NCI-H1694 (cell line): ENCODE measurements at places on chromosomes 13 and 19.

GRCh38 chr13:52954838-52955237 lies 73.8 kb upstream of the OLFM4 start:
- DNase-seq: no peak

GRCh38 chr13:80436571-80437169 lies 95.7 kb upstream of the SPRY2 start:
- DNase-seq: no peak

DNA sequence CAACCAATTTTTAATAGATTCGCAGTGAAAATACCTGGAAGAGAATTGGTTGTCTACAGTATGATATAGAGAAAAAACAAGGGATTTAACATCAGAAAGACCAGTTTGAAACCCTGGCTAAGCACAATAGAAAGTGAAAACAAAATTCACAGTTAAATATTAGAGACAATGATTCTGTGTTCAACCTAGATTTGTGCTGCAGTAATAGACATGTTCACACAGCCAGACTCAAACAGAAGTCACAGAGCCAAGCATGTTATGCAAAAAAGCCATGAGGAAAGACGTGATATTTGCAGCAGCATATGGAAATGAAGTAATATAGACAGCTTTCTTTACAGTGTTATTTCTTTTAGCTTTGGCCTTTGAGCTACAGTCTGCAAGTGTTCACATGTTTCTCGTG lies 48.1 kb downstream of the SCEL start:
- DNase-seq: no peak

DNA sequence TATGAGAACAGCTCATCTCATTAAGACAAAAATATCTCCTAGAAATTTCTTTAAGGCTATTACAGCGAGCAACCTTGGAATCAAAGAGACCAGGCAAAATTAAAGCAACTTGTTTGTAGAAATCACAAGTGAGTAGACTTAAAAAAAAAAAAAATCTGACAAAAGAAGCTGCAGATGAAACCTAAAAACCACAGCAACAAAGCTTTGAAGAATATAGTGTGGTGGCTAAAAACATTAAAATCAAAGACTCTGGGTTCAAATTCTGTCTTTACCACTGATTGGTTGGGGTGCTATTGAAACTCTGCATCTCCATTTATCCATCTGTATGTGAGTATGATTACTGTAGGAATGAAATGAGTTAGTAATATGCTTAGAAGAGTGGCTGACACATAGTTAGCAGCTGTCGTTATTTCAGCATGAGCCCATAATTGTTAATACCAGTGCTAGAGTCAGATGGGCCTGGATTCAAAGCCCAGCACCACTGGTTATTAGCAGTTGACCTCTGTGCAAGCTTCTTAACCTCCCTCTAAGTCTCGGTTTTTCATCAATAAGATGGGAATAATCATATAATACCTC lies 157.6 kb downstream of the FOXO1 start:
- DNase-seq: no peak

GRCh38 chr13:112843392-112844111 lies 125.5 kb upstream of the MCF2L start:
- no peak for DNase-seq

GRCh38 chr13:20505405-20506366 lies 20.0 kb downstream of the CRYL1 start:
- DNase-seq: no peak

DNA sequence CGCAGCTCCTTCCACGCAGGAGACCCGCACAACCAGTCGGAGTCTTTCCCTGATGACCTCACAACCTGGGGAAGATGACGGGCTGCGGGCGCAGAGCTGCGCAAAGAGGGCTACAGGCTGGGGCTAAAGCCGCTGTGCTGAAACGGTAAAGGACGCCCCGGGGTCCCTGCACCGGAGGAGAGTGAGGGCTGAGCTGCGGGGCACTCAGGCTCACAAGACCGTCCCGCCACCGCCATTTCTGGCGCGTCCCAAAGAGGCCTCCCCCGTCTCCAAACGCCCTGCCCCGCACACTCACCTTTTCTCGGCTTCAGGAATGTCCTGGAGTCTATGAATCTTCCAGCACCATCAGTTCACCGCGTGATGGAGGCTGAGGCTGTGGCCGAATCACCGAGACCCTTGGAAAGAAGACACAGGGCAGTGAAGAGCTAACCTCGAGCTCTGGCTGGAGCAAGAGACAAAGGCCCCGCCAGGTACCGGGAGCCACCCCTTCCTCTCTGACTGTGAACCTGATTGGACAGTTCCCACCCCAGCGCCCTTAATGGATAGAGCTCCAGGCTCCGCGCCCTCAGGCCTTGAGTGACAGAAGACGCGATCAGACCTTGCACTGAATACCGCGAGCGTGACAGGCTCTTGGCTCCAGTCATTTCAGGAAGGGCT lies 41.8 kb upstream of the ZNF429 start:
- no peak for DNase-seq

DNA sequence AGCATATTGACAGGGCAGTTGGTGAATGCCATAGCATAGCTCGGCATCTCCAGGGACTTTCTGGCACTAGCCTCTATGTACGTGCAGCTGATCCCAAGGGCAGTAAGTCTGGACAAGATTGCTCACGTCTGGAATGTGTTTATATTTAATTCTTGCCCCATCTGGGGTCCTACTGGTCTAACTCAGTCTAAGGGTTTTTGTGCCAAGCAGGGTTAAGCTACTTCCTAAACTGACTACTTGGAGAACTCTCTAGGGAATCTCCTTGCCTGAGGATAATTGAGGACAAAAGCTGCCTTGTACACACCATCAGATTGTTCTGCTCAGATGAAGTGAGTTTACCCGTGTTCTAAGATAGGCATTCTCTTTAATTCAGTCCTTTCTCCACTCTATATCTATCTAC lies 358.1 kb downstream of the MYO16 start:
- DNase-seq: no peak

DNA sequence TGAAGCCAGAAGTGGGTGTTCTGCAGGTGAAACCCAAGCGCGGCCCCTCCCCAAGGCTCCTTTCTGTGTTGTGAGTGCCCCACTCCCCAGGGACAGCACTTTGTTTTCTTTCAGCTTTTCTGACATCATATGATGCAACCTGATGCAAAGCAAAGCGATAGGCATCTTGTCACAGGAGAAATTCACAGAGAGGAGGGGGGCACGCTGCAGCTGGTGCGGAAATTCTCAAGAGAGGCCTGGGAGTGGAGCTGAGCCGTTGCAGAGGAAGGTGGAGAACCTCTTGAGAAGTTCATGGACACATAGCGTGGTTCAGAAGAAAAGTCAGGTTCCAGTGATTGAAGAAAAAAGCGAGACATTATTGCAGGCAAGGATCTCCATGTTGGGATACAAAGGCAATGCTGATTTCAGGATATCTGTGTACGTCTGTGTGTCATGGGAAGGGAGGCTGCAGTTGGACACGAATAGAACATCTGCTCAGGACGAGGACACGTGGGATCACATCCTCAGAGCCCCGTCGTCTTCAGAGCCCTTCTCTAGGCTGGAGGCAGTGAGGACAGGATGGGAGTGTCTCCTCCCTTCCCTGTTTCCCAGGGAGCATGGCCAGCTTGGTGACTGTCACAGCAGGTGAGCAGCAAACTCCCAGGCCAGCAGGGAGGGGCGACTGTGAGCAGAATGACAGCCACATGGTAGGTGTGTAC lies 79.2 kb downstream of the IRS2 start:
- no peak for DNase-seq

- DNase-seq: no peak
Measured at GRCh38 chr19:38898788-38899446, 501 bp downstream of the SIRT2 start.

GRCh38 chr13:25922376-25922775 lies 129.4 kb downstream of the SHISA2 start:
- peak; percentile 10 for DNase-seq

DNA sequence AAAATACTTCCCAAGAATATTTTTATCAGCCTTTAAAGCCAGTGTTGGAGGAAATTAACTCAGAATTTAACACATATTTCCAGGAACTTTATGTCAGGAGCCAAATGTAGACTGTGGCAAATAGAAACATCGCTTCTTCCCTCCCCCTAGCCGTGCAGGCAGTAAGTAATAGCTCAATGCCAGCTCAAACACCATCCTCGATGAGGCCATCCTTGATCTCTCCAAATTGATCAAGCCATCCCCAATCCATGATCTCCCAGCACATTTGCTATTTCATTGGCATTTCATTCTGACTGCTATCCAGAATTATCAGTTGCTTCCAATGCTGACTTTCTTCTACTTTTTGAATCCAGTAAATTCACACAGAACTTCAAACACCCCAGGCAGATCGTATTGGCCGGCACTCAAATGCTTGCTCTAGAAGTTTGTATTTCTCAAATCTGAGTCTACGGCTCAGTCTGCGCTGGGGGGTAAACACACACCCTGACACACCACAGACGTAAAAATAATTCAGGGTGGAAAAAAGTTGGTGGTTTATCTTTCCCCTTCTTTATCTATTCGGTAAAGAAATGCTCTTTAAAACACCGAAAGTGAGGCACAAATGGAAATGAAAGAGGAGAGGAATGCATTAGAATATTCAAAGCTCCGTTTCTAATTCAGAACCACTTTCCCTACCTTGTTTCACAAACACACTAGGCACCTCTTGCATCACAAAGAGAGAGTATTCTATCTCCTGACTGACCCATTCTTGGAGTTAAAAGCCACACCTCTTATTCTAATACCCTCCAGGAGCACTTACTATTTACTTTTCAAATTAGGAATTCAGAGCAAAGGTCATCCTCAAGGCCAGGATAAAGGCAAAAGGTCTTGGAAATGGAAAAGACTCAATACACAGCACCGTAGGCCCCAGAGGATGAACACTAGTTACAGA lies 991 bp downstream of the OBI1 start:
- no peak for DNase-seq

DNA sequence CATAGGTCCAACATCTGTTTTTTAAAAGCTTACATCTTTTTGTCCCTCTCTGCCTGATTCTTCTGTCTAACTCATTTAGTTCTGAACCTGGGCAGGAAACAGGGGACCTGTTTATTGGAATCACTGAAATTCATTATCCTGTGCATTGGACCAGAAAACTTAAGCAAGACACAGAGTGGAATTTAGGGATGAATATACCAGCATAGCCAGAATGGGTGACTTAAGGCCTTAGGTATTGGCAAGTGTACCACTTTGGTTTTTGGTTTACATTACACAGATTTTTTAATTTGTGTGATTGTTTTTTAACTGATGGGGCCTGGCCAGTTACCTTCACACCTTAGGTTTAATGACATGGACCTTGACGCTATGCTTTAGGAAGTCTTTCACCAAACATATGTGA lies 232.5 kb downstream of the GPC5 start:
- no peak for DNase-seq

GRCh38 chr19:887072-887471 lies 5.9 kb downstream of the MED16 start:
- DNase-seq: no peak

- DNase-seq: no peak
Measured at GRCh38 chr13:93726173-93726957, 499.8 kb downstream of the GPC6 start.

DNA sequence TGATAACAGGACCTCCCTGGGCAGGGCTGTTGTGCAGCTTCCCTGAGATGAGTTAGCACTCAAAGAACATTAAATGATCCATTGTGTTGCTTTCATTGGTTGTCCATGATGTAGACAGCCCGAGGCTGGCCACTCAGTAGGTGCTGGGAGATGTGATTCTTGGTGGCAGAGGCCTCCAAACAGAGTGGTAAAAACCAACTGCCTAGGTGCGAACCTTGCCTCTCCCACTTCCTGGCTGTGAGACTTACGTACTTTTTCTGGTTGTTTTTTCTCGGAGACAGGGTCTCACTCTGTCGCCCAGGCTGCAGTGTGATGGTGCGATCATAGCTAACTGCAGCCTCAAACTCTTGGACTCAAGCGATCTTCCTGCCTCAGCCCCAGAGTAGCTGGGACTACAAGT lies 6.2 kb downstream of the SARS2 start:
- no peak for DNase-seq

DNA sequence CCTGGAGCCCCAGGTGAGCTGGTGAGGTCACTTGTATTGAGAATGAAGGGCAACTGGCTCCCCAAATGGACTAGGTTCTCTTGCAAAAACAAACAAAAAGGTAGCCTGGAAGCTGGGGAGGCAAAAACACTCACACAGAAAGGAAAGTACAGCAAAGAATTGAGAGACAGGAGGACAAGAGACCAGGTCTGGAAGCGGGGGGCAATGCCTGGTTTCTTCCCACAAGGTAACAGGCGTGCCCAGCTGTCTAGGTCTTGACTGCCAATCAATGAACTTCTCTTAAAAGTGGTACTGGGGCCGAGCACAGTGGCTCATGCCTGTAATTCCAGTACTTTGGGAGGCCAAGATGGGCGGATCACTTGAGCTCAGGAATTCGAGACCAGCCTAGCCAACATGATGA lies 356.4 kb upstream of the TSHZ3 start:
- DNase-seq: no peak

GRCh38 chr13:105196052-105196451 lies 1339.4 kb downstream of the EFNB2 start:
- DNase-seq: no peak

GRCh38 chr13:58992478-58993042 lies 1171.2 kb downstream of the DIAPH3 start:
- DNase-seq: no peak

- DNase-seq: no peak
Measured at GRCh38 chr13:22162889-22163288, 492.0 kb downstream of the FGF9 start.
